MM.1S (cell line): ENCODE measurements at places on chromosomes 2 and 18.

GRCh38 chr2:214730800-214731407 is 78.6 kb downstream of the BARD1 start:
- no peak for DNase-seq

- no peak for DNase-seq
Measured at GRCh38 chr2:65193446-65193845, 34.2 kb upstream of the ACTR2 start.

DNA sequence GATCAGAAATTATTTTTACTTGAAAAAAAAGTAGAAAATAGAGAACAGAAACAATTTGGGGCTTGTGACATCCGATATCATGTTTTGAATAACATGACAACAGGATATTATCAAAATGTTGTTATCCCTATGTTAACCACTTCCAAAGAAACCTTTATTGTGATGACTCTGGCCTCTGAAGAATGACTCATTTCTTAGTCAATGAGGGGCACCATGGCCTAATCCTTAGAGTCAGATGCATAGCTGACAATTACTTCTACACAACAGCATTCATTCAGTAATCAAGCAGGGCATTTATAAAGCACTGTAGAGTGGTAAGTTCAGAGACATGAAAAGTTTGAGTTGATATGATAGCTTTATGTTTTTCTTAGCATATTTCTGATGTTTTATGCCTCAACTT is 703.0 kb downstream of the RNF144A start:
- no peak for DNase-seq

GRCh38 chr18:70459731-70460130 is 170.9 kb downstream of the SOCS6 start:
- DNase-seq: no peak

GRCh38 chr2:160912276-160912675 is 248.0 kb upstream of the TANK start:
- DNase-seq: no peak

DNA sequence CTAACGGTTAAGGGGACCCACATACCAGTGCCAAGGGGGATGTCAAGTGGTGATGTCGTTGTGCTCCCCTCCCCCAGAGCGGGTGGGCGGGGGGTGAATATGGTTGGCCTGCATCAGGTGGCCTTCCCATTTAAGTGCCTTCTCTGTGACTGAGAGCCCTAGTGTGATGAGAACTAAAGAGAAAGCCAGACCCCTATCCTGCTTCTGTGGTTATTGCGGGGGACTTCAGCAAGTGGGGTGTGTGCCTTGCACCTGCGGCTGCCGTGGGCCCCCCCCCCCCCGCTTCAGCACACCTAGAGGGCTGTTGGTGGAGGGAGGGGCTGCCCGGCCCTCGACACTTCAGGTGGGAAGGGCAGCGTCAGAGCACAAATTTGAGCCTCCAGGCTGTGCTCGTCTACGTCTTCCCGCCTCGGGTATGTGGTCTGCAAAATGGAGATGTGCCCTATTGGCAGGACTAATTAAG is 6.1 kb downstream of the CTDSP1 start:
- no peak for DNase-seq

- DNase-seq: peak; percentile 67
Measured at GRCh38 chr2:47037678-47038077, 117.4 kb downstream of the STPG4 start.

DNA sequence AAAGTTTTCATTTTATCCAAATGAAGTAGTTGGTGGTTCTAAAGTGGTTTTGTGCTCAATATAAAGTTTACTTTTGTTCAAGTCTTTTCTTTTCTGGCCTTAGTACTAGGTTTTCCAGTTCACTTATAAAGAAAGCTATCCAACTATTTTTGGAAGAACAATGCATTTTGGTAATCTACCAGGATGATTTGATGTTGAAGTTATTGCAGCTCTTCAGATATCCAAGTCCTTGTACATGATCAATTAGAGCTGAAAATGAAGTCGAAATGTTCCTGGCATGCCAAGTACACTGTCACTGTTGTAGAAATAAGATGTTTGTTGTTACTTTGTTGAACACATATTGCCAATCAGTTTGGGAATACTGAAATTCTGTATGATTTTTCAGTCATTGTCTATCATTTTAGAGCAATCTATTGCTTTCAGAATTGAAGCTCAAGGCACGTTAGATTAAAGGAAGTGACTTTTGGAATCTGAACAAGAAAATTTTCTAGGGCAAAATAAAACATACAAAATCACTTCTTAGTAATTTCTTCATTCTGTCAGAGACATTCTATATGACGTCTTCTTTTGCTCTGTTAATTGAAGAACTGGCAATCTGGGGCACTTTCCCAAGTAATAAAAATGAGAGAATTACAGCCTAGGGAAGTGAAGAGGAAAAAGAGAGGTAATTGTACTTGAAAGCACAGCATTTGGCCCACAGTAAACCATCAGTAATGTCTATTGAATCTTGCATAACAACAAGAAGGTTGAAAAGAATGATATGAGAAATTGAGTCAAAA is 232.3 kb downstream of the MREG start:
- no peak for DNase-seq

- peak; percentile 48 for DNase-seq
Measured at GRCh38 chr18:72542984-72543356, 1.2 kb downstream of the CBLN2 start.

DNA sequence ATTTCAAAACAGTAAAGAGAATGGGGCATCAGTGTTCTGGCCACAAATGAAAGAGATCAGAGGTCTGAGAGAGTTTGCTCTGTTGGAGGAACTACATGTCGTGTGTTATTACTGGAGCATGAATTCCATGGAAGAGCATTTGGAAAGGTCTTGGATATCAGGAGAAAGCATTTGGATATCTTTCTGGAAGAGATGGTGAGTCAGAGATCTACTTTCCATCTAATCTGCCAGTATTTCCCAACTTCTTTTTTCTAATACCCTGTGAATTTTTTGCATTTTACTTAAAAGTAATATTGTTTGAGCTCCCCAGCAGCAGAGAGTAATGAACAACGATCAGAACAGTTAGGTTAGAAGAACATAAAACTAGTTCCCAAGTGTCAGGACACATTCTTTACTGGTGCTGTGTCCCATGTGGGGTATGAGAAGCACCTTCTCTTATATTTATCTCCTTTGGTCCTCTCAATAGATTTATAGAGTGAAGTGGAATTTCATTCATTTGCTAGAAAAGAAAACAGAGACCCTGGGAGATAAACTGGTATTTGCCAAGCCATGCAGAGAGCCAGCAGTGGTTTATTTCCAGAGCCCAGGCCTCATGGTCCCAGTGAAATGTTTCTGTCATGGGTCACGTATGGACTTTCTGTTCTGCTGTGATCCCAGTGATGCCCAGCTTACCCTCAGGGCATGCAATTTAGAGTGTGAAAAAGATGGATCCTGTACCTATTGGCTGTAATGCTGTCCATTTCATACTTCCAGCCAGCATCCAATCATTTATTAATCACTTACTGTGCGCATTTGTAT is 130.8 kb upstream of the NT5C1B start:
- DNase-seq: no peak

DNA sequence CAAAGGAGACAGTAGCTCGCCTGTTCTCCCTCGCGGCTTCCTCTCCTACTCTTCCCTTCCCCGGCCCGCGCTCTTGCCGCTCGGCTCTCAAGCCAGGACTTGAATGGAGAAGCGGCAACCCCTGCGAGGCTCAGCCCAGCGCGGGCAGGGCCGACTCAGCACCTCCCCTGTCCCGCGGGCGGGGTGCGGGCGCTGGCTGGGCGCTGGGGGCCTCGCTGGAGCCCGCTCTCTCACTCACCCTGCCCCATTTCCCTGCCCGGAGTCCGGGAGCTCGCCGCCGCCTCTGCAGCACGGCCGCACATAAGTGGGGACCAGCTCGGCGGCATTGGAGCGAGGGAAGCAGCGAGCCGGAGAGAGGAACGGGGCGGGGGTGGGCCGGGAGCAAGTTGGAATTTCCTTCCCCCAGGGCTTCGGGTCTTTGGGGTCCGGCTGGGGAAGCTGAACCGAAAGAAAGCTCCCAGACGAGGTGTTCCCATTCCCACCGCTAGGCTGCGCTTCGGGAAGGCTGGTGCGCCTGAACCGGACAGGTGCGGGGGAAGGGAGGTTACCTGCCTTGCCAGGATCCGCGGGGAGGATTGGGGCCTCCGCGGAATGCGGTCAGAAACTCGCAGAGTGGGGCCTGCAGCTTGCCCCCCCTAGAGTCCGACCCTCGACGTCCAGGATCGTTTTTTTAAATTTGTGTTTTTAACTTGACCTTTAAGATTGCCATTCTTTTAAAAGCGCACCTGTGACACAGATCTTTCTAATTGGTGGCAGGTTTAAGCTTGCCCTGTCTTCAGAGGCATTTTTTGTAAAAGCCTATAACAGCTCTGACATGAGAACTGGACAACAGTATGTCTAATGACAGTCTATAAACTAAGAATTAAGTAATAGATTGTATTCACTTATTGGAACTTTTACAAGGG is at the start of gene COBLL1:
Gene COBLL1, minus strand, starts transcription at position 105 of the 905 bp plus-strand sequence. CDS start 627 bp downstream, outside the sequence.
- DNase-seq: peak; percentile 81

DNA sequence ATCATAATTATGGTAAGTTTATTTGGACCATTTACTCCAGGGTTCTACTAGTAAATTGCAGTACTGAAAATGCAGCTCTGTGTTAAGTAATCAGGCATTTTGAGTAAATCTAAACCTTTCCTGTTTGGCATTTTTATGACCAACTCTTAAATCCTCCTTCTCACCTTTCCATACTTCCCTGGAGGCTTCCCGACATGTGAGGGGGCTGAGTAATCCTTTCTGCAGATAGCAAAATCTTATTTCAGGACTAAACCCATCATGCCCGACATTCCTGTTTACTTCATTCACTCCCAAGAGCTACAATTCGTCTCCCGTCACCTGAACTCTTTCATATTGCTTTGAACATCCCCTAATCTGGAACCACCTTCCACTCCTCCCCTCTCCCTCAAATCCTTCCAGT is 296.6 kb downstream of the IKZF2 start:
- no peak for DNase-seq

DNA sequence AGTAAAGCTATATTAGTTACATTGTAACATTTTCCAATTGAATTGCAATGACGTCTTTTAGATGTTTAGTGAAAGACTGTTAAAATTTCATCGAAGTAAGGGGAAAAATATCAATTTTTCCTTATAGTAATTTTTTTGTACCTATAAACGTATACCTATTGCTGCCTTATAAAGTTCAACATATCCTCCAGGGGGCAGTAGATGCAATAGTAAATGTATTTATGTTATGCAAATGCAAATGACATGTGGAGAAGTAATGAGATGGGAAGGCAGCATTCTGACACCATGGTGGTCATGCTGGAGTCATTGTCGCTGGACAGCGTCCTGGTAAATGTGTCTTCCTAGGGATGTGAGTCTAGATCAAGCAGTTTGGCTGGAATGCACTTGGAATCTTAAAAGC is 38.7 kb downstream of the MSTN start:
- peak; percentile 63 for DNase-seq

- no peak for DNase-seq
Measured at GRCh38 chr18:23355206-23355605, 97.9 kb upstream of the RIOK3 start.

DNA sequence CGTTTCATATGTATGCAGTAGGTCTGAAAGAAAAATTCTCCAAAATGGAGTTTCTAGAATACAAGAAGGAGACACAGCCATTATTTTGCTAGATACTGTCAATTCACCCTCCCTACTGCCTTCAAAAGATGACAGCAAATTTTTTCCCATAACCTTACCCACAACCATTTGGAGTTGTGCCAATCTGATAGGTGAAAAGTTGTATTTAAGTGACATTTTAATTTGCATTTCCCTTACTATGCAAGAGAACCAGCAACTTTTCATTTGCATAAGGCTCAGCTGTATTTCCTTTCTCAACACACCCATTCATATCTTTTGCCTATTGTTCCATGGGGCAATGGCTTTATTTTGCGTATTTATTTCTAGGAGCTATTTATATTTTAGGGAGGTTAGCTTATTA is 31.4 kb upstream of the IL18RAP start:
- DNase-seq: no peak

- DNase-seq: no peak
Measured at GRCh38 chr18:68965817-68966216, 167.9 kb downstream of the CCDC102B start.

DNA sequence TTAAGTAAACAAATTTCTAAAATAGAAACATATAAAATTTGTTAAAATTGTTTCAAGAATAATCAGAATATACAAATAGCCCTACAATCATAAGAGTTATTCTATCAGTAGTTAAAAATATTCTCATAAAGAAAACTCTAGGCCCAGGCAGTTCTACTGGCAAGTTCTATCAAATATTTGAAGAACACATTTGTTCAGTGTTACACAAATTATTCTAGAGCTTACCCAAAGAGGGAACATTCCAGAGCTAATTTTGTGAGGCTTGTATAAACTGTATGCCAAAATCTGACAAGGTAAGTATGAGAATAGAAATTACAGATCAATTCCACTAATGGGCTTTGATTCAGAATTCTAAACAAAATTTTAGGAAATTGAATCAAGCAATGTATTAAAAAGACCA is 241.4 kb upstream of the FBXO11 start:
- DNase-seq: no peak

DNA sequence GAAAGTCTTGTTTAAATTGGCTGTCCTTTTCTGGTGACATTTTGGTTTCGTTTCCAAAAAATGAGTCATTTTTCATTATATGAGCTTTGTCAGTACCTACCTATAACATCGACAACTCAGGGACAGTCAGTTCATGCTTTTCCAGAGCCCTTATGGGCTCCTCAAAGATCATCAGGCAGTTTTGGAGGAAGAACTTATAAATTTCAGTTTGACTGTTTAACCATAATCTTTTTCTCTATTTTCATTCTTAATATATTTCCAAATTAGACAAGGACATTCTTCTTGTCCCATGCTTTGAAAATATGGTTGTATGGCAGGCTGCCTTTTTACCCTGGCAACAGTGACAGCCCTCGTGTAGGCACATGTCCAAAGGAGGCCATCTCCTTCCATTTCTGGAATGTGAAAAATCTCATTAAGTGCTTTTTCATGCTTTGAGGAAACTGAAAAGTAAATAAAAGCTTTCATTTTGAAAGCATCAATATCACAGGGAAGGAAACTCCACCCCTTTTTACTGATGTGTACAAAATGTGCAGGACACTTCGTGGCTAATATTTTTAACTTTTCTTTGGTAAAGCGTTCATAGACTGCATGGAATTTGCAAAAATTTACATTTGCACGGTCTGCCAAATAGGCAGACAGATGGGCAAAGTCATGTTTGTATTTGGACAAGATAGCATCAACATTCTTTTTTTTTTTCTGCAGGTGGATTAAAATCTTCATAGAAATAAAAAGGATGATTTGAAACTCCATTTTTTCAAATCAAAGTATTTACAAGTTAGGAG is 7.2 kb upstream of the PROC start:
- DNase-seq: peak; percentile 26
